ENCODE measurements at places on chromosomes 13 and 19. TPM values are rescaled to one million over a fixed set of nuclear protein-coding genes. Genes with fewer than 3 reads are reported as not detected.

The KLK15 gene
- total RNA-seq, result not detected

The ZNF235 gene
- total RNA-seq, result 8.9 TPM

The GARIN5A gene
- total RNA-seq, result 0.52 TPM

The NTN5 gene
- total RNA-seq, result under 0.01 TPM

The ZNF880 gene
- 30.8 TPM for total RNA-seq

Measured in skeletal muscle tissue (tissue), 5 donors.